Sigmoid colon (tissue), 7 donors: ENCODE measurements at places on chromosomes 7 and 10. TPM values are rescaled to one million over a fixed set of nuclear protein-coding genes. Genes with fewer than 3 reads are reported as not detected.

- H3K27me3 ChIP-seq: no peaks in the 10 kb centered on the region
- peak overlapping the region; percentile 83 for H3K27ac ChIP-seq
- no peaks in the 10 kb centered on the region for H3K36me3 ChIP-seq
- H3K4me1 ChIP-seq: peaks cover 79% of the 10 kb centered on the region
- peak; percentile 77 for DNase-seq
- no peak overlapping the region for H3K4me3 ChIP-seq
These were observed 296.5 kb upstream of the PITRM1 start for GRCh38 chr10:3468919-3469638.

DNA sequence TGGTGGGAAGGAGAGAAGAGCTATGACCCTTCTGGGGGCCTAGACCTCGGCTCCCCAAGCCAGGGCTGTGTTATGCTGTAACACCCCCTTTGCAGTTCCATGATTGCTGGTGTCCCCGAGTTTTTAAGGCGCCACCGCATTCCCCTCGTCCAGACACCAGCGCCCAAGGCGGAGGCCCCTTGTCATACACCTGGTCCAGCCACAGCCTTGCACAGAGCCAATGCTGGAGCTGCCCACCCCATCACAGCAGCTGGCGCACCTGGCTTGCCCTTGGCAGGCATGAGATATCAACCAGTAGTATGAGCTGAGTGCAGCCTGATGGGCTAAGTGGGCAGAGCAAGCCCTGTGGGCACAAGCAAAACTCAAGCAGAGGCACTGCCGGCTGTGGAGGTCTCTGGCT is 209.4 kb downstream of the SORCS1 start:
- H3K27me3 ChIP-seq: no peaks in the 10 kb centered on the region
- DNase-seq: no peak
- H3K36me3 ChIP-seq: no peaks in the 10 kb centered on the region
- H3K27ac ChIP-seq: no peak overlapping the region

DNA sequence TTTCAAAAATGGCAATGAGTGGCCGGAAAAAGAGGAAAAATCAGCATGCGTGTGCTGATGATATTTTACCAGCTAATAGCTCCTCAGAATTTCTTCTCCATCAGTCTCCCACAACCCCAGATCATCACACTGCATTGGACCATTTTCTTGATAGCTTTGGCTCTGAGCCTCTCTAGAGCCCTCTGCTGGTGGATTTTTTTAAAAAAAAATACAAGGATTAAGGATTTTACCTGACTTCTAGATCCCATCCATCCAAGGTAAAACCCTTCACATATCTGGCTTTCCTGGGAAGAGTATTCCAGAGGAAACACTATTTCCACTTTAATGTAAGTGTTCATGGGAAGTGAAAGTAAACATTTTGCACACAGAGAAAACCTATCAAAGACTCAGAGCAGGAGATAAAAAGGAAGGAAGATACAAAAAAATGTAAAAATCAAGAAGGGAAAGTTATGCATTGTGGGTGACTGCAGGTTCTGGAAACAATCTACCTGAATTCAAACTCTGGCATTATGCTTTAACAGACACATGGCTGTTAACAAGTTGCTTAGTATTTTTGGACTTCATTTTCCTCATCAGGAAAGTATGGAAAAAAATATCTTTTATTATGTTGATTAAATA is 380.9 kb downstream of the LRRTM3 start:
- H3K27ac ChIP-seq: no peak overlapping the region
- no peak for DNase-seq
- no peak overlapping the region for H3K4me3 ChIP-seq
- H3K36me3 ChIP-seq: no peaks in the 10 kb centered on the region
- no peaks in the 10 kb centered on the region for H3K4me1 ChIP-seq

DNA sequence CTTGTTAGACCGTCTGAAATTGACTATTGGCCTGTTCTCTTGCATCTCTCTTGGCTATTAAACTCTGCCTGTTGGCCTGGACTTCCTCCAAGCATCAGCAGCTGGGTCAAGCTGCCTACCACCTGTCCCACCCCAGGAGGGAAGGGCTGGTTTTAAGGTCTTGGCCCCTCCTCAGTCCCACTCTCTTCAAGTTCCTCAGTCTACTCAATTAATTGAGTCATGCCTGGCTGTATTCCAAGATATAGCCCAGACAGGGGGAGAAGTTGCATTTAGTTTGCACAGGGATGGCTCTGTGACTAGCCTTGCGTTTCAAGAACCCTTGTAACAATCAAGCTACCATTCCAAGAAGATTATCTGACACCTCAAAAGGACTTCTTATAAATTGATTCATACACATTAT is 113.8 kb upstream of the GLI3 start:
- peaks cover 34% of the 10 kb centered on the region for H3K4me1 ChIP-seq
- H3K27me3 ChIP-seq: no peaks in the 10 kb centered on the region
- no peaks in the 10 kb centered on the region for H3K36me3 ChIP-seq
- peak overlapping the region; percentile 3 for H3K27ac ChIP-seq
- DNase-seq: no peak

- no peaks in the 10 kb centered on the region for H3K27me3 ChIP-seq
- peak; percentile 56 for DNase-seq
- no peaks in the 10 kb centered on the region for H3K36me3 ChIP-seq
- no peak overlapping the region for H3K4me3 ChIP-seq
- H3K4me1 ChIP-seq: no peaks in the 10 kb centered on the region
These were observed 55.9 kb downstream of the FAM241B start for GRCh38 chr10:69685802-69686585.

- no peaks in the 10 kb centered on the region for H3K4me1 ChIP-seq
- no peak overlapping the region for H3K27ac ChIP-seq
- H3K4me3 ChIP-seq: no peak overlapping the region
- no peaks in the 10 kb centered on the region for H3K36me3 ChIP-seq
These were observed 85.5 kb upstream of the NOBOX start for GRCh38 chr7:144488977-144489376.

The HELLS gene
- 1.1 TPM for total RNA-seq

The NUB1 gene
- 73.8 TPM for total RNA-seq
